ENCODE measurements at places on chromosomes 12 and 14.

- no peak for DNase-seq
These were observed 256.4 kb downstream of the GRIN2B start for GRCh38 chr12:13725049-13725448.

- DNase-seq, result no peak
These were observed 319.2 kb downstream of the NUAK1 start for GRCh38 chr12:105819549-105819948.

GRCh38 chr14:24964048-24964447 lies 85.9 kb downstream of the STXBP6 start:
- DNase-seq, result no peak

GRCh38 chr12:65655074-65655493 lies 169.2 kb upstream of the HMGA2 start:
- no peak for DNase-seq

DNA sequence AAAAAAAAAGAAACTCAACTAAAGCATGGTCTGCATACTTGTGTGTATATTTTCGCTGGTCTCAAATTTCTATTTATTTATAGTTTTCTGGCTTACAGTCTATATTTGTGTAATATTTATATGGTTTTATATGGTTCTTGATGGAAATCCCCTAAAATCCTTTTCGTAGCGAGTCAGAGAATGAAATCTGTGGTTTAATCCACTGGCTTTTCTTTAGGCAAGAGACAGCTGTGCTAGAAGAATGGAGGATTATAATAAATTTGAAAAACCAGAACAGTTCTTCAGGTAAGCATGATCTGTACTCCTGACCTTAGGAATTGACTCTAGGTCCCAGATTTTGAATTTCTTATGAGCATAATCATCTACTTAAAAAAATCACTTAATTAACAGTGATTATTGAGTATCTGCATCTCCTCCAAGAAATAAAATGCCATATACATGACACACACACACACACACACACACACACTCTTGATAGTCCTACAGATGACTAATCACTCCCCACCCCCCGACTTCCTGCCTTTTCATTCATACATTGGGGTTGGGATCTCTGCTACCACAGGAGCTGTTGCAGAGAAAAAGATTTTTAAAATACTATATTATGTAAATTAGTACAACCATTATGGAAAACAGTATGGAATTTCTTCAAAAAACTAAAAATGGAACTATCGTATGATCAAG lies 113.4 kb downstream of the CRADD start:
- peak; percentile 34 for DNase-seq

GRCh38 chr14:76154539-76155126 lies 2.9 kb downstream of the GPATCH2L start:
- no peak for DNase-seq

DNA sequence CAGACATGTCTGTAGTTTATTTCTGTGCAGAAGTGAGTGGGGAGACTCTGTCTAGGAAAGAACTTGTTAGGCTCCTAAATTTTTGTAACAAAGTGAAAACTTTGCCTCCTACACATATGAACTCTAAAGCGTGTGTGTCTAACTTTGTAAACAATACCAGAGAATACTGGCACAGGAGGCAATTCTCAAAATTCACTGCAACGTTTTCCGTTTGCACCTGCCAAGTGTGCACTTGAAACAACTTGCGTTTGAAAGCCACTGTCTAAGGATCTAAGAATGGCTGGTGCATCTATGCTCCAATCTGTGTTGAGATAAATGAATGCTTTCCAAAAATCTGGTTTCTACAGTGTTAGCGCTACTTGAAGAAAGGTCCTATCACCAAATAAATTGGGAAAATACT lies 15.3 kb downstream of the GRIP1 start:
- no peak for DNase-seq

- no peak for DNase-seq
These were observed 34.0 kb upstream of the C2CD5 start for GRCh38 chr12:22578328-22578727.

GRCh38 chr12:53938326-53939140 lies at the start of gene HOXC13:
Gene HOXC13 (plus strand): TSS chr12:53938831. CDS start chr12:53938907, 76 bp downstream.
- no peak for DNase-seq

DNA sequence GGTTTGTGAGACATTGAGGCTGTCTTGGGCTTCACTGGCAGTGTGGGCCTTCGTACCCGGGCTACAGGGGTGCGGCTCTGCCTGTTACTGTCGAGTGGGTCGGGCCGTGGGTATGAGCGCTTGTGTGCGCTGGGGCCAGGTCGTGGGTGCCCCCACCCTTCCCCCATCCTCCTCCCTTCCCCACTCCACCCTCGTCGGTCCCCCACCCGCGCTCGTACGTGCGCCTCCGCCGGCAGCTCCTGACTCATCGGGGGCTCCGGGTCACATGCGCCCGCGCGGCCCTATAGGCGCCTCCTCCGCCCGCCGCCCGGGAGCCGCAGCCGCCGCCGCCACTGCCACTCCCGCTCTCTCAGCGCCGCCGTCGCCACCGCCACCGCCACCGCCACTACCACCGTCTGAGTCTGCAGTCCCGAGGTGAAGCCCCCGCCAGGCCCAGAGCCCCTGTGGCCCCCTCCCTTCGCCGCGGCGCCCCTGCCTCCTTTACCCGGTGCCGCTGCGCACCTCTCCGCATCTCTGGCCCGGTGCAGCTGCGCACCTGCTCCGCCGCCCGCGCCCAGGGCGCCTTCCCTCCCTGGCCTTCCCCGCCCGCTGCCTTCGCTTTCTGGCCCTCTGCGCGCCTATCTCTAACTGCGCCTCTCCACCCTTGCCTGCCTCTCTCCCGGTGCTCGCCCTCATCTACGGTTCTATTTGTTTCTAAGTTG lies at the start of gene ENO2:
TSS of gene ENO2 (plus strand) at position 335 of the 701 bp plus-strand sequence. CDS start 1,253 bp downstream, outside the sequence.
- peak; percentile 81 for DNase-seq

GRCh38 chr14:100471441-100472093 lies 115.7 kb downstream of the BEGAIN start:
- DNase-seq, result no peak

DNA sequence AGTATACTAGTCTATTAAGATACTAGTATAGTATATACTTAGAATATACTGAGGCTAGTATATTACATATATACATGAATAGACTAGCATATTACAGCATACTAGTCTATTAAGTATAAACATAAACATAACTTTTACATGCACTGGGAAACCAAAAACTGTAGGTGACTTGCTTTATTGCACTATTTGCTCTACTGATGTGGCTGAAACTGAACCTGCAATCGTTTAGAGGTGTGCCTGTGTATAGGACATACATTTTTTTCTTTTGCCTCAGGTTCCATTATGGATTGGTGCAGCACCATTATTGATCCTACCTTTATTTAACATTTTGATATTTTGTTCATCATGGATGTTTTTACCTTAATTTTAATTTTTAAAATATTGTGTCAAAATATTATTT lies 143.2 kb upstream of the RGS6 start:
- DNase-seq, result no peak

GRCh38 chr12:54197431-54197909 lies 8.7 kb upstream of the SMUG1 start:
- DNase-seq, result no peak

DNA sequence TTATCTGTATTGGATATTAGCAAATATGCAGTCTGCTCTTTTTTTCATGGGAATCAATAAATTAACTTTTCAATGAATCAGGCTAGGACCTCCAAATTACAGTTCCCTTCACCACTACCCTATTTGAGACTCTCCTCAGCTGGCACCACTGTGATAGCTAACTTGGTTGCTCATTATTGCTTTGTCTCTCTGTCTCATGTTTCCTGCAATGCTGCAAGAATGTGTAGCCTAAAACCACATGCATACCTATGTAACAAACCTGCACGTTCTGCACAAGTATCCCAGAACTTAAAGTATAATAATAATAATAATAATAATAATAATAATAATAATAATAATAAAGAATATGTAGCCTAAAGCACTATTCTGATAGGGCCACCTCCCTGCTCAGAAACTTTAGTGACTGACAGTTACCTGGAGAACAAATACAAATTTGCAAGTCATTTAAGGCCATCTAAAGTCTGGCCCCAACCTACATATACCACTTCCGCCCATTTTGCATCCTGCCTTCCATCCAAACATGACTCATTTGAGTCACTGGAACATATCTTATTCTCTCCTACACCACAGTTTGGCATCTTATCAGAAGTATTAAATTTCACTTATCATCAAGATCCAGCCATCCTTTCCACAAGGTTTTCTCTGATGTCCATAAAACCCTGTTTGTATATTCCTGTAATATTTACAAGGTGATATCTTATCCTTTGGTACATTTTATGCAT lies 215.1 kb downstream of the LRRK2 start:
- DNase-seq, result no peak

- DNase-seq, result no peak
These were observed 126.6 kb downstream of the CHST11 start for GRCh38 chr12:104583301-104583700.

DNA sequence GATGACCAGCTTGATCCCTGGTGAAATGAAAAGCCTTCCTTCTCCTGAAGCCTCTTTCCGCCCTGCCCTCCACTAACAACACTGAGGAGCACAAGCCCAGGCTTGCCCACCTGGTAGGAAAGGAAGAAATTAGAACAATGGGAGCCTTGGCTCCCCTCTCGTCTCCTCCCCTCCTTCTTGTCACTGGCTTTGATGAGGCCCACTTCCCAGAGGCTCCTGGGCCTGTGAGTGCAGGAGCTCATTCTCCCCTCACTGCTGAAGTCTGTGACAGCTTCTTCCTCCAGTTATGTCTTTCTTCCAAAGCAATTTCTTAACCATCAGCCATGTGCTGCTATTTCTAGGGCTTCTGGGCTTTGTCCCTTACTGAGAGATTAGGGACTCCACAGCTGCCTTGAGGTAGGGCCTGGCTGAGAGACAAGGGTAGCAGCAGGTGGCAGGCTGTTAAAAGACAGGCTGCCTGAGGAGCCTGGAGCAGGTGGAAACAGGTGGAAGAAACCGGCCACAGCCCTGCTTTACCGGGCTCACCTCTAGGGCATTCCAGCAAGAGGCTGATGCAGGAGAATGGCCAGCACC lies 53.6 kb upstream of the SRSF5 start:
- no peak for DNase-seq

- no peak for DNase-seq
These were observed 284.0 kb downstream of the PRKD1 start for GRCh38 chr14:29643433-29644211.

- no peak for DNase-seq
These were observed 4.9 kb downstream of the BMP4 start for GRCh38 chr14:53951627-53952303.

GRCh38 chr14:68955164-68955850 lies 23.8 kb downstream of the ACTN1 start:
- DNase-seq, result no peak

GRCh38 chr14:67510836-67511235 lies 22.3 kb upstream of the PLEKHH1 start:
- no peak for DNase-seq

DNA sequence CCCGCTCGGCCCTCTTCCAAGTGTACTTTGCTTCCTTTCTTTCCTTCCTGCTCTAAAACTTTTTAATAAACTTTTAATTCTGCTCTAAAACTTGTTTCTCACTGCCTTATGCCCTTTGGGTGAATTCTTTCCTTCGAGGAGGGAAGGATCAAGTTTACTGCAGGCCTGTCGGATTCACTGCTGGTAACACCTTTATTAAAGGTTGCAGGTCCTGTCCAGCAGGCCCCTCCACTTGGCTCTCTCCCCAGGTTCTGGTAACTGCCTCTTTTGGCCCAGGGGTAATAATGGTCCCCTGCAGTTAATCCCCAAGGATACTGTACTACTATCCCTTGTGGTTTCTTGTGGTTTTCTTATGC lies 152.7 kb upstream of the EEA1 start:
- no peak for DNase-seq

- DNase-seq, result no peak
These were observed 522.1 kb downstream of the TMEM132D start for GRCh38 chr12:129381715-129382114.

DNA sequence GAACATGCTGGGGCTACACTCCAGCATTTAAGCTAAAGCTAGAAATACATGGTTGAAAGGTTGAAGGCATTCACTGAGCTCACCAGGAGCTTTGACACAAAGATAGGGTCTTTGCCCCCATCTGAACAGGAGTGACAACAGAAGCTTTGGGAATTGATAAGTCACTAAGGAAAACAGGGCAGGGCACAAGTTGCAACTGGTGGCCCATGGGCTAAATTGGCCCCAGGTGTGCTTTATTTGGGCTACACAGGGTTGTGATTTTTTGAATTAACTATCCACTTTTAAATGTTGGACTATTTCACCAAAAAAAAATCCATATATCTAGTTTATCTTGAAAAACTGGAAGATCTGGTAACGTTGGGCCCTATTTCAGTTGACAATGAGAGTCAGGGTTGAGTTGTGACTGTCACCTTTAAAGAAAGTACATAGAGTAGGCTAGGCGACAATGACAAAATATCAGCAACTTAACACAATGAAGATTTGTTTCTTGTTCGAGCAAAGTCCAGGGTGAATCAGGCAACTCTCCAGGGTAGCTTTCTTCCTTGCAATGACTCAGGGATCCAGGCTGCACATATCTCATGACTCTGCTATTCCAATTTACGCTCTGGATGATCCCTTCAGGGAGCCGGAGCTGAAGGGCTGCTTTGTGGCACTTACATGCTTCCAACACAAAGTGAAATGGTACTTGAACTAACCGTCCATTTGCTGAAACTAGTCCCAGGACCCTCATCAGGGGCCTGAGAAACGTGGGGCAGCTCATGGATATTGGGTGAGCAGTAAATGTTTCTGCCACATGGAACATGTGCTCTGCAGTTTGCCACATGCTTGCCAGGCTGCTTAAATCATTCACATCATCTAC lies 13.3 kb upstream of the EIF4B start:
- no peak for DNase-seq

- DNase-seq, result no peak
These were observed 185.6 kb downstream of the ZFP36L1 start for GRCh38 chr14:68607081-68607866.

DNA sequence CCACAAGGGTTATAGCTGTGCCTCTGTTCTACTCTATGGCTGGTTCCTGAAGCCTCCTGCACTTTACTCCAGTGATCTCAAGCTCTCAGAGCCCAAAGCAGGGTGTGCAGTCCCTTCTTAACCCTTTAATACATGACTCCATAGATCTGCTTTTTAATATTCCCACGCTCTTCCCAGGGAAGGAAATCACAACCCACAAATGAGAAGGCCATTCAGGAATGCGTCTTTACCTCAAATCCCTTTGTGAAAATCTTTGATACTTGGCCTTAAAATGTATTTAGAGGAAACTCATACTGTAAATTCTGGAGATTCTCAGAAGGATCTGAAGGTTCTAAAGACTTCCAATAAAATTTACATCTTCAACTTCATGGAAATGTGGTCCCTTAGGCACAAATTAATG lies 17.0 kb downstream of the NID2 start:
- no peak for DNase-seq

All from activated CD4-positive, alpha-beta T cell treated with anti-CD3 and anti-CD28 coated beads, Interleukin-2, amount 50 U/mL, for 4 hours (primary cell).